T-helper 22 cell (primary cell): ENCODE measurements at places on chromosomes 7 and 10.

GRCh38 chr7:101547916-101548661, 81.0 kb downstream of the MYL10 start:
- no peak for DNase-seq

DNA sequence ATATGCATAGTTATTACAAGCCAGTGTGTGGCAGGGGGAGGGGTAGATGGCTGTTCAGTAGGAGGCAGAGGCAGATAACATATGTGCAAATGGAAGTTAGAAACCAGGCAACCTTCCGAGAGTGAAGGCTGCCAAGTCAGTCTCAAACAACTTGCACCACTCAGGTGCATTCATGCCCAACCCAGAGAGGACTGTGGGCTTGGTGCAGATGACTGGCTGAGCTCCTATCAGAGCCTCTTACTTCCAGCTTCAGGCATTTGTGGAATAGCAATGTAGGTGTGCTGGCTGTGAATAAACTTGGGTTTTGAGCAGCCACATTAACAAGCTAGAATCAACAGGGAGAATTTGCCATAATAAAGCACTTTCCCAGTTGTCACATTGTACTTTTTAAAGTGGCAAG, 789.8 kb downstream of the PHTF2 start:
- DNase-seq, result no peak

DNA sequence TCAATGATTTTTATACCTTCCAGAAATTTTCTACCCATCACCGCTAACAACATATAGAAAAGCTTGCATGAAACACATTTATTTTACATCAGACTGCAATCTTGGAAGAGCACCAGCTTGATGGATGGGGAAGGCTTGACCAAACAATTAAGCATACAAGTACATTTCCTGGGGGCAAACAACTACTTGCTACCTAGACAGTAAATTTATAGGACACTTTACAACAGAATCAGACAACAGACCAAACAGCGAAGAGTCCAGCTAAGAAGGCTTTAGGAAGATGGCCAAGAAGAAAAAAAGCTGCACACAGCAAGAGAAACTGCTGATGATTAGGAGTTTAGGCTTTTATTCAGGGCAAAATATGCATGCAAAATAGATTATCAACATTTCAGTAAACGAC, 8.0 kb downstream of the AASS start:
- DNase-seq, result no peak

DNA sequence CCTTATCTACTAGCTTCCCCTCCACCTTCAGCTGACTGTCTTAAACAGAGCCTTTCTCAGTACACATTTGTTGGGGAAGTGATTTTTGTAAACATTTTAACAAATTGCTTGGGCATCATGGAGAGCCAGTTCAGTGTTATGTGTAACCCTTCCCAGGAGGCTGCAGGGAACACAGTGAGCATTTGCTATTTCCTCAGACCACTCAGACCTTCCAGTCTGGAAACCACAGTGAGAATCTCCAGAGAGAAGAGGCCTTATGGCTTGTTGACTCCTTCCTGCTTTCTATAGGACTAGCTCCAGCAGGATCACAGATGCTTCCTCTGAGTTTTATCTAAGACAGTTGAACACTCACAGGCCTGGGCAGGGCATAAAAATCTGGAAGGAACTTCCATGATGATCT, 409.8 kb upstream of the NPVF start:
- no peak for DNase-seq

GRCh38 chr7:43294080-43294630, 181.7 kb downstream of the HECW1 start:
- DNase-seq, result no peak

GRCh38 chr7:47576031-47576865, 5.7 kb downstream of the TNS3 start:
- DNase-seq, result no peak

DNA sequence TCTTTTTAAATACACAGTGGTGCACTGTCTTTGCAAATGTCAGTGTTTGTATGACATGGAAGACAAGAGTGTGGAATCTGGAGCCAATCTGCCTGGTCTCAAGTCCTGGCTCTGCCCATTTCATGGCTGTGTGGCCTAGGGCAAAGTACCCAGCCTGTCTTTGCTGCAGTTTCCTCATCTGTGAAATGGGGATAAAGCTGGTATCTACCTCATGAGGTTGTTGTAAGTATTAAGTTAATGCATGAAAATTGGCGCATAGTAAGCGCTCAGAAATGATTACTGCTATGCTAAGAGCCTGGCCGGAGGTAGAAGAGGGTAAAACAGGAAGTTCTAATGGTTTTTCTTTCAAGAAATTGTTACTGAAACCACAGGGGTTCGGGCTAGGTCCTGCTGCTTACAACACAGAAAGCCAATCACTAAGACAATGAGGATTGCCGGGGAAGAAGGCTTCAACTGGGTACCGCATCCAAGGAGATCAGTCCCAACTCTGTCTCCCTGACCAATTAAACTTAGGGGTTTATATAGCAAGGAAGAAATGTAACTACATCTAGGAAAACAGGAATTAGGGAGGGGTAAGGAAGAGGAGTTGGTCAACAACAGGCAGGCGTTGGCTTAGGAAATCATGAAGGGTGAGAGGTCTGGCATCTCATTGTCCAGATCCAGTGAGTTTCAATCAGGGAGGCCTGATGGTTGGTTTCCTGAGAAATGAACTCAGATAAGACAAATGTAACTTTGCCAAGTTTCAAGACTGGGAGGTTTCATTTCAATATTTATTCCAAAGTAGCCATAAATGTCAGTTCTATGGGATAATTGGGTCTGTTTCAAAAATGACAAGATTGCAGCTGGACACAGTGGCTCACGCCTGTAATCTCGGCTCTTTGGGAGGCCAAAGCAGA, 57.0 kb downstream of the CHST3 start:
- no peak for DNase-seq

DNA sequence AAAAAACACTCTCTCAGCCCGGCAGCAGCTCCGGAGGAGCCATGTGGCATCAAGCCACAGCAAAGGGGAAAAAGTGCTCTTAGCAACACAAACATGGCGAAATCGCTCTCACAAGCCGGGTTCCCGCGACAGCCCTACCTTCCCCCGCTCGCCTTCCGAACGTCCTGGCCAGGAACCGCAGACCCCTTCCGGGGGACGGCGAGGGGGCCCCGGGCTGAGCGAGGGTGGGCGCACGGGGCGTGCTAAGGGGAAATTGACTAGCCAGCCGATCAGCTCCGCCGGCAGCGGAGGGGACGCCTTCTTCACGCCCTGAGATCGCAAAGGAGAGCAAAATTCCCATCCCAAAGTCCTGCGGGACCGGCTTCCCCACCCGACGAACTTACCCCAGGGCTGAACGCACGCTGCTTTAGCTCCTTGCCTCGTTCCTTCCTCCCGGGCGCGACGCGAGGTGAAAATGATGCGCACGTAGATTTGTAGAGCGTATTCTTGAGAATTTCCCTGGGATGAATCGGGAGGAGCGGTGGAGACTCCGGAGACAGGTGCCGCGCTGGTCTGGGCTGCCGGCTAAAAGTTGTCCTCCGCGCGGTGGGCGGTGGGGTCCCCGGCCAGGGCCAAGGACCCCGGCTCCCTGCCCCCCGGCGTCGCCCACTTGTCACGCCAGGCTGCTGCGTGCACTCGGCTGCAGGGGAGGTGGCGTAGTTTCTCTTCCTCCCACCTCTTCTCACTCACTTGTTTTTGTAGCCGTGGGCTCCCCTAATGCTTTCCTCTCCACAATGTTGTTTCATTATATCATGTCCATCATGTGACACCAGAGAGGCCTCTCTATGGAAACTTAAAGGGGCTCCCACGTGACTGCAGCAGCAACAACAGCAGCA, 220.1 kb upstream of the MKLN1 start:
- DNase-seq, result peak; percentile 66

DNA sequence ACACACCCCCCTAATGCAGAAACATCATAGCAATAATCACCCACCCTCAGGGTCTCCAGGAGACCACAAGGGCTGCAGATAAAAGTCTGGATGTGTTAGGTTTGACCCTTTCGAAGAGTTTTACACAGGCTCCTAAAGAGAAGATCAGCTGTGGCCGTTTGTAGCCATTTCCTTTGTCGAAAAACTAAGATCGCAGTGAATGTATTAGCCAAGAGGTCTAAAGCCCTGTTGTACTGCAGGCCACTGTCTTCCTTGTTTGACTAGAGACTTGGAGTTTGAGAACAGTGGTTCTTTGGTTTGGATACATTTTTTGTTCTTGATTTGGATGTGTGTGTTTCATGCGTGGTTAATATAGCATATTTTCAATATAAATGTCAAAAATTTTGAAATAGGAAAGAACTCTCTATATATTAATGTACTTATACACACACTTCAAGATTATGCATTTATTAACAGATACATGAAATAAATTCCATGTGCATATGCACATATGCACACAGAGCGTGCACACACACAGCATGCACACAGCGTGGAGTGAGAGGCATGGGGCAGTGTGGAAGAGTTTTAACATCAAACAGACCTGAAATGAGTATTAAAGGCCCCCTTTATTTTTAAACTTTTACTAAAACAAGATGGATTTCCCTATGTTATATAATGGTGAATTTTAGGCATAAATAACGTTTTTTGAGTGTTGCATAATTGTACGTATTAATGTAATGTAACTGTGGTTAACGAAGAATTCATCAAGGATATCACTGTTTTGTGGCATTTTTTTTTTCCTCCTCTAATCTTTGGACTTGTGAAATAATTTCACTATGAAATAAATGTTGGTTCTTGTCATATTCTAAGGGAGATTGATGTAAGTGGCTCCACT, 2.2 kb downstream of the IKZF1 start:
- DNase-seq, result no peak
